Activated CD4-positive, alpha-beta T cell treated with anti-CD3 and anti-CD28 coated beads, Interleukin-2, amount 10 ng/mL, durations not matched to agents 7 days and 5 days (primary cell): ENCODE measurements at places on chromosomes 3 and 15.

DNA sequence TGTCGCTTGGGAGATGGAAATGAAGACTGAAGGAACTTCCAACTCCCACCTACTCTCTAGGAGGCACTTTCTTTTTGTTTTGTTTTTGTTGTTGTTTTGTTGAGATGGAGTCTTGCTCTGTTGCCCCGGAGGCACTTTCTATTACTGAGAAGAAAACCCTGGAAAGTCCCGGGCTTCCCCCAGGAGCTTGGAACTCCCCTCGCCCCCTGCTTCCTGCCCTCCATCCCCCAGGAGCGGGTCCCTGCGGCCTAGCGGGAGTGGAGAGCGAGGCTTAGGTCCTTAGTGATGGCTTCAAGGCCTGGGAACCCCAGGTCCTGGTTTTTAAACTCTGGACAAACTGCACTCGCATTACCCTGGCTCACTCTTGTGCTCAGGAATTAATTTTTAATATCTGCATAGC is 195.7 kb downstream of the OCA2 start:
- no peaks in the 10 kb centered on the region for H3K27me3 ChIP-seq
- DNase-seq = no peak
- no peak overlapping the region for H3K4me3 ChIP-seq
- no peaks in the 10 kb centered on the region for H3K4me1 ChIP-seq

DNA sequence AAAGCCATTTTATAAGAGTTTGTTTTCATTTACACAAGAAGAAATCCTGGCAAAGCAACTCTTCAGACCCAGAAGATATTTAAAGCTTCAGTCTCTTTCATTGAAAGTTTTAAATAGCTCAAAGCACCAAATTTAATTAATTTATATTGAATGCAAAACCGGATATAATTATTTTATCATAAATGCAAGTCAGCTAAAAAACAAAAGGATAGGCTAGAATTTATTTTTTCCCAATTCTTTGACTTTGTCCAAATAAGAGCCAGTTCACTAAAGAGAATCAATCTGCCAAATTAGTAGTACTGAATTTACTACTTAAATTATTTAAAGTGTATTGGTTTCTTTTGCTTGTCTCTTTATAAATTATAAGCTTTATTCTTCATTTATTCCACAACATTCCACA is 101.5 kb downstream of the ZNF385D start:
- H3K27me3 ChIP-seq = no peaks in the 10 kb centered on the region
- H3K4me1 ChIP-seq = no peaks in the 10 kb centered on the region
- no peak for DNase-seq
- no peak overlapping the region for H3K27ac ChIP-seq
- H3K36me3 ChIP-seq = no peaks in the 10 kb centered on the region

GRCh38 chr3:42505849-42506410 is 3.5 kb downstream of the VIPR1 start:
- peaks cover 7% of the 10 kb centered on the region for H3K27me3 ChIP-seq
- H3K36me3 ChIP-seq = no peaks in the 10 kb centered on the region
- no peak overlapping the region for H3K27ac ChIP-seq
- no peak overlapping the region for H3K4me3 ChIP-seq

GRCh38 chr3:30847592-30847991 is 46.9 kb downstream of the GADL1 start:
- no peak for DNase-seq
- no peaks in the 10 kb centered on the region for H3K4me1 ChIP-seq
- no peak overlapping the region for H3K4me3 ChIP-seq
- no peak overlapping the region for H3K27ac ChIP-seq
- no peaks in the 10 kb centered on the region for H3K36me3 ChIP-seq
- H3K27me3 ChIP-seq = no peaks in the 10 kb centered on the region

GRCh38 chr3:123026565-123027291 is 835 bp downstream of the SEMA5B start:
- H3K27me3 ChIP-seq = peaks cover 60% of the 10 kb centered on the region
- no peak for DNase-seq
- peak overlapping the region; percentile 31 for H3K4me3 ChIP-seq
- peaks cover 17% of the 10 kb centered on the region for H3K4me1 ChIP-seq
- H3K27ac ChIP-seq = no peak overlapping the region

DNA sequence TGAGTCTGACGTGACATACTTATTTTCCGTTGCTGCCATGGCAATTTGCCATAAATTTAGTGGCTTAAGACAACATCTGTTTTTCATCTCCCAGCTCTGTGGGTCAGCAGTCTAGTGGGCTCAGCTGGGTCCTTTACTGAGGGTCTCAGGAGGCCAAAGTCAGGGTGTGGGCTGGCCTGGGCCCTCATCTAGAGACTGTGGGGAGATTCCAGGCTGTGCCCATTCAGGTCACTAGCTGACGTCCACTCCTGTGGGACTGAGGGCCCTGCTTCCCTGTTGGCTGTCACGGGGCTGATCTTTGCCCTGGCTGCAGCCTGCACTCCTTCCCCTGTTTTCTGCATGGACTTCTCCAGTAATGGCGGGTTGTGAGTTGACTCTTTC is 19.1 kb downstream of the FGD5 start:
- DNase-seq = no peak
- peaks cover 15% of the 10 kb centered on the region for H3K27me3 ChIP-seq
- H3K27ac ChIP-seq = no peak overlapping the region

- H3K4me1 ChIP-seq = no peaks in the 10 kb centered on the region
- no peak overlapping the region for H3K4me3 ChIP-seq
- DNase-seq = no peak
- H3K27ac ChIP-seq = no peak overlapping the region
Measured at GRCh38 chr3:150292891-150293290, 115.2 kb upstream of the TSC22D2 start.

- H3K27ac ChIP-seq = peak overlapping the region; percentile 95
- H3K27me3 ChIP-seq = peaks cover 2% of the 10 kb centered on the region
- H3K4me3 ChIP-seq = peak overlapping the region; percentile 63
- peaks cover 91% of the 10 kb centered on the region for H3K4me1 ChIP-seq
- peak; percentile 54 for DNase-seq
Measured at GRCh38 chr15:60584355-60584998, 105.5 kb upstream of the ICE2 start.

GRCh38 chr3:57961828-57962447 is 46.3 kb upstream of the FLNB start:
- no peak overlapping the region for H3K4me3 ChIP-seq
- H3K27ac ChIP-seq = no peak overlapping the region
- H3K27me3 ChIP-seq = peaks cover 1% of the 10 kb centered on the region
- H3K36me3 ChIP-seq = no peaks in the 10 kb centered on the region
- DNase-seq = no peak

GRCh38 chr3:189995129-189995528 is 125.6 kb downstream of the P3H2 start:
- H3K27ac ChIP-seq = no peak overlapping the region
- no peak overlapping the region for H3K4me3 ChIP-seq
- H3K27me3 ChIP-seq = peaks cover 9% of the 10 kb centered on the region
- no peak for DNase-seq
- H3K4me1 ChIP-seq = no peaks in the 10 kb centered on the region

DNA sequence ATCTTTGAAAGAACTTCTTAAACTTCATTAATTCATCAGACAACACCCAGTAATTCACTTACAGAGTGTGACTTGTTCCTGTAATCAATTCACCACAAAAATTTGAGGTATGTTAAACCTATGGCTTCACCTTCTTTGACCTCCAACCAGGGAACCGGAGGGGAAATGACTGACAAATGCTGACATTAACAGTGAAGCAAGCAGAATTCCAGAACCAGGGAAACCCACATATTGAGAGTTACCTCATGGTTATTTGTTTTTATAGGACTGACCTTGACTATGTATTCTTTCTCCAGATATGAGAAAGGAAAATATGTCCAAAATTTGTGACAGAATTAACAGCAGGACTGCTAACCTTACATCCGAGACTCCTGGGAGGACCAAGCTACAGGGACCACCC is 2.7 kb downstream of the P3H2 start:
- H3K4me3 ChIP-seq = no peak overlapping the region
- no peaks in the 10 kb centered on the region for H3K36me3 ChIP-seq
- H3K27ac ChIP-seq = no peak overlapping the region
- H3K4me1 ChIP-seq = peaks cover 5% of the 10 kb centered on the region

- no peak for DNase-seq
- peaks cover 25% of the 10 kb centered on the region for H3K4me1 ChIP-seq
- peaks cover 4% of the 10 kb centered on the region for H3K27me3 ChIP-seq
- H3K4me3 ChIP-seq = no peak overlapping the region
Measured at GRCh38 chr3:124669470-124669869, 60.8 kb upstream of the UMPS start.

DNA sequence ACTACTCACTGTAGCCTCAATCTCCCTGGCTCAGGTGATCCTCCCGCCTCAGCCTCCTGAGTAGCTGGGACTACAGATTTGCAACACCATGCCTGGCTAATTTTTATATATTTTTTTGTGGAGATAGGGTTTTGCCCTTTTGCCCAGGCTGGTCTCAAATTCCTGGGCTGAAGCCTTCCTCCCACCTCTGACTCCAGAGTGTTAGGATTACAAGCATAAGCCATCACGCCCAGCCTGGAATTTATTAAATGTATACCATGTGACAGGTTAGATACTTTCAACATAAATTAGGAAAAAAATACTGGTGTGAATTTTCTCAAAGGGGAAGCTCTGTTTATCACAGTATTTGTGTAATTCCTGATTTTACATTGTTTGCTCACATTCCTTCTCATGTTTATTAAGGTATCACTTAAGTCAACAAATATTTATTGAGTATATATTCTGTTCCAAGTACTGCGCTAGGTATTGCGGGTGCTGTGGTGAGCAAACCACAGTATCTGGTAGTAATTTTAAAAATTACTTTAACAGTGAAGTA is 24.8 kb downstream of the PPP4R2 start:
- DNase-seq = no peak
- peaks cover 35% of the 10 kb centered on the region for H3K4me1 ChIP-seq
- H3K36me3 ChIP-seq = peaks cover 12% of the 10 kb centered on the region
- H3K27me3 ChIP-seq = no peaks in the 10 kb centered on the region

- H3K4me3 ChIP-seq = no peak overlapping the region
- peaks cover 1% of the 10 kb centered on the region for H3K27me3 ChIP-seq
- no peaks in the 10 kb centered on the region for H3K36me3 ChIP-seq
- H3K4me1 ChIP-seq = no peaks in the 10 kb centered on the region
- DNase-seq = no peak
Measured at GRCh38 chr3:70554170-70554569, 241.7 kb upstream of the MDFIC2 start.

DNA sequence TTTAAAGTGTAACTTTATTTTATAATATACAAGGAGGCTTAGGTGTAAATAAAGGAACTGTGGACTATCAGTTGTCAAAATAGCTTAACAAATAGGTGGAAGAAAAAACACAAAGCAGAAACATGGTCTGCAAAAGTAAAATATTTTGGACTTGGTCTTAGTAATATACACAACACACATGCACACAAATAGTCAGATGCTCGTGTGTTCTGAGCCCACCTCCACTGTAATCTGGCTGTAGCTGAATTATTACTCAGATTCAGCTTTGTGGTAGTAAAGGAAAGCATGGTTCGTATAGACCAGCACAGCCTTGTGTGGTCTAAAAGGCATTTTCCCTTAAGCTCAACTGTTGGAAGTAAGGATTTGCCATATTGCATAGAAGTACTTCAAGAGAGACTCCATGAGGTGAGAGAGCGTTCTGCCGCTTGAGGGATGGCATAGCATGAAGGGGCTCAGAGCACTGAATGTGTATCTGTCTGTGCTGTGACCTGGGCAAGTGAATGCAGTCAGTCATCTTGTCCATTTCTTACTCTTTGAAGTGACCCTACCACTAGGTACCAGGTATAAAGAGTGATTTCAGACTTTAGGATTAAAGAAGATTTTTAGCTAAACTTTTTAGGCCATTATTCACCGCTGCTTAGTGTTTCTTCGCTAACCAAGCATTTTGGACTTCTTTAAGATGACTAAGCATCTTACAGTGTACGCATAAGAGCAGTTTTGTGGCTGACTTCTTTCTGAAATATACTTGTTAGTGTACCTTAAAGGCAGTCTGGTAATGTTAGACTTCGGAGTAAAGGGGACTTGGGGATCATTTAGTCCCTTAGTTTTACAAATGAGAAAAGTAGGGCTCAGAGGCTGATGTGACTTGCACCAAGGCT is 15.2 kb downstream of the TPM1 start:
- H3K36me3 ChIP-seq = no peaks in the 10 kb centered on the region
- no peaks in the 10 kb centered on the region for H3K27me3 ChIP-seq
- H3K27ac ChIP-seq = no peak overlapping the region

GRCh38 chr3:8873740-8874139 is 89.5 kb downstream of the RAD18 start:
- no peaks in the 10 kb centered on the region for H3K4me1 ChIP-seq
- no peak for DNase-seq
- no peak overlapping the region for H3K27ac ChIP-seq

DNA sequence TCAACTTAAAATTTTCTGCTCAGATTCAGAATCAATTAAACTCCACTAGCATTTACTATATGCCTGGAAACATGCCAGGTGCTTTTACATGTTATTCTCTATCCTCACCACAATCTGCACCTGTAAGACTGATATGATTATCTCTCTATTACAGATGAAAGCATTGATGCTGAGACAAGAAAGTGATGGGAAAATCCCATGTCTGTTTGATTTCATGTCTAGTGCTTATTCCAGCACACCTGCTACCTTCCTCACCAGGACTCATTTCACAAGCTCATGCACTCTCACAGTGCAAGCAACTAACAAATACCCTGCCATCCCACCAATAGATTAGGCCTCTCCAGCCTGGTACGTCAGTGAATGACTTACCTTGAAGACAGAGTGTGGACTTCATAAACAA is 25.0 kb upstream of the BCL6 start:
- no peak overlapping the region for H3K4me3 ChIP-seq
- peak overlapping the region; percentile 9 for H3K27ac ChIP-seq
- H3K27me3 ChIP-seq = no peaks in the 10 kb centered on the region
- peaks cover 48% of the 10 kb centered on the region for H3K4me1 ChIP-seq

- H3K36me3 ChIP-seq = no peaks in the 10 kb centered on the region
- H3K4me1 ChIP-seq = no peaks in the 10 kb centered on the region
- no peak overlapping the region for H3K27ac ChIP-seq
- no peak overlapping the region for H3K4me3 ChIP-seq
Measured at GRCh38 chr3:162945626-162946025, 1449.0 kb downstream of the OTOL1 start.

DNA sequence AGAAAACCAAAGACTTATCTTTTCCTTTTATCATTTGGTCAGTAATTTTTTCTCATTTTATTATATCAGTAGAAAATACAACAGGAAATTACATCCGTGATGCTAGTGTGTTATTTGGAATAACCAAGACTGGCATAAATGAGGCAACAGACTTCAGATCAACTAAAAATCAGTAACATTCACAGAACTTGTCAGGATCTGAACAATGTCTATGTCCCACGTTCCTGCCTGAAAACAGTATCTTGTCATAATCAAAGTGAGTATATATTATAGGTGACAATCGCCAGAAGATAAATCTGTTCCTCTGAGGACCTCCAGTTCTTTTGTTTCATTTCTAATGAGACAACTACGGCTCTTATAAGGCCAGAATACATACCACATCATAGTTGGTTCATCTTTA is 41.8 kb downstream of the MYH15 start:
- H3K36me3 ChIP-seq = no peaks in the 10 kb centered on the region
- H3K27ac ChIP-seq = no peak overlapping the region
- DNase-seq = no peak
- no peaks in the 10 kb centered on the region for H3K4me1 ChIP-seq
- H3K4me3 ChIP-seq = no peak overlapping the region
- H3K27me3 ChIP-seq = peaks cover 7% of the 10 kb centered on the region
